ENCODE measurements at places on chromosomes 12 and 14. TPM values are rescaled to one million over a fixed set of nuclear protein-coding genes. Genes with fewer than 3 reads are reported as not detected.

DNA sequence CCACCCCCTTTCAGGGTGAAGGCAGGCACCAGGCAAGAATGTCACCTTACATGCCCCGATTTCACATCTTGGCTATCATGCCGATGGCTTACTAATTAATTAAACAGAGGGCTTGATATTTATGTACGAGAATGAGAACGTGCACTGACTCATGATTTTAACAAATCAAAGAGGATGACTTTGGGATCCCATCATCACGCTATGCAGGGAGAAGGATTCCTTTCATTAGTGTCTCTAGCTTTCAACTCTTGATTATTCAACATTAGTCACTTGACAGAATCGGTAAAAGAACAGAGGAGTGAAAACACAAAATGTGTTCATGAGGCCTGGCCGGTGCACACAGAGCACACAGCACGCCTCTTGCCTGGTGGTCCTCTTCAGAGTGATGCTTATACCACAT lies 80.6 kb downstream of the PRKAB1 start:
- DNase-seq, result no peak

DNA sequence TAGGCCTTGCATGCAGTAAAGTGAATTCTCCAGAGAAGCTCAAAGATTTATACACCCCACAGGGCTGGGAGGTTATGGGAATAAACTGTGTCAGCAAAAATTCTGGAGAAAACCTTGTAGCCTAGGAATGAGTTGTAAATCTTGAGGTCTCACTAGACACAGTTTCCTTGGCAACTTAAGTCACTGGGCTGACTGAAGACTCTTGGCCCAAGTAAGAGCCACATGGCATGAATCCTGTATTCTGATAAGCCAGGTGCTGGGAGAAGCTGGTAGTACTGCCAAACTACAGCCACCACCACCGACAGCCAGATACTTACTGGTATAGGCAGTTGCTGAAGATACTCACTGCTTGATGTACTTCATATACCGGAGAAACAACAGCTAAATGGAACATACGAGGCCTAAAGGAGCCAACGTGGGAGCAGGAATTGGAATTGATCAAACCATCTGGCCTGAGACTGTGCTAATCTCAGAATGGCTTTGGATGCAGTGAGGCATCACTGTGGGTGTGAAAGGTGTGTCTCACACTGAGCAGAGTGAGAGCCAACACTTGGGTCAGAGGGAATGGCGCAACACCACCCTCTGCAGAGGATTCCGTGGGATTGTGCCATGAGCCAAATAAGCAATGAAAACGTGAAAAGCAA lies 102.8 kb upstream of the TMCC3 start:
- no peak for DNase-seq

DNA sequence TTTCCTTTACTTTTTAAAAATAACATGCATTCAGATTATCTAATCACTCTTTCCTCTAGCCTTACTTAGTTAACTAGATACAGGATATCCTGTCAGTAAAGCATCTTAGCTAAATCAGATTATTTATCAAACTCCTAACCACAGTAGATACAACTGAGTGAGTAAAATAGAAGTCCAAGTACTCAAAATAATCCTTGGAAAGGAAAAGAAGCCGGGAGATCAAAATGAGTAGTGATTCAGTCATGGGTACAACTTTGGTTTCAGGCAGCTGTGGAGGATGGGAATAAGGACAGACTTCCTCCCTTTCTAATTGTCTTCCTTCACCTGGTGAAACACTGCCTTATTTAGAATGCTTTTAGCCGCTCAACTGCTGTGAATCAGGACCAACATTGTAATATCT lies 29.4 kb downstream of the GNG2 start:
- no peak for DNase-seq

DNA sequence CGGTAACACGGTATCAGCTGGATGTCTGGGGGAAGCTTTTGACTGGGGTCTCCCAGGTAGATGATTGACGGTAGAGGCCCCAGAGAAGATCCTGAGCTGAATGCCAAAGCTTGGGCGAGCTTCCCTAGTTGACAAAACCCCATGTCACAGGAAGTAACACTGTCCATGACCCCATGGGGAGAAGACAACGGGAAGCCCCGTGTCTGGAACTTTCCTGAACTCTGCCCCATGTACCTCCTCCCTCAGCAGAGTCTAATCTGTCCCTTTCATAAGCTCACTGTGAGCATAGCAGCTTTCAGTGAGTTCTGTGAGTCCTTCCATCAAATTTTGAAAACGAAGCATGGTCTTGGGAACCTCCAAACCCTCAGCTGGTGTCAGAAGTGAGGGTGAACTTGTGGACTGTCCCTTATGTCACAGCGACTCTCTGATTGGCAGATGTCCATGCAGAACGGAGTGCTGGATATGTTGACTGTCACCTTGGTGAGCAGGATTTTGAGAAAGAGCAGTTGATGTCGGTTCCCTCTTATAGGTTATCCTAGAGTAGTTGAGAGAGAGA lies 29.7 kb upstream of the BEGAIN start:
- peak; percentile 32 for DNase-seq

GRCh38 chr14:99234355-99234754 lies 37.6 kb downstream of the BCL11B start:
- DNase-seq, result no peak

DNA sequence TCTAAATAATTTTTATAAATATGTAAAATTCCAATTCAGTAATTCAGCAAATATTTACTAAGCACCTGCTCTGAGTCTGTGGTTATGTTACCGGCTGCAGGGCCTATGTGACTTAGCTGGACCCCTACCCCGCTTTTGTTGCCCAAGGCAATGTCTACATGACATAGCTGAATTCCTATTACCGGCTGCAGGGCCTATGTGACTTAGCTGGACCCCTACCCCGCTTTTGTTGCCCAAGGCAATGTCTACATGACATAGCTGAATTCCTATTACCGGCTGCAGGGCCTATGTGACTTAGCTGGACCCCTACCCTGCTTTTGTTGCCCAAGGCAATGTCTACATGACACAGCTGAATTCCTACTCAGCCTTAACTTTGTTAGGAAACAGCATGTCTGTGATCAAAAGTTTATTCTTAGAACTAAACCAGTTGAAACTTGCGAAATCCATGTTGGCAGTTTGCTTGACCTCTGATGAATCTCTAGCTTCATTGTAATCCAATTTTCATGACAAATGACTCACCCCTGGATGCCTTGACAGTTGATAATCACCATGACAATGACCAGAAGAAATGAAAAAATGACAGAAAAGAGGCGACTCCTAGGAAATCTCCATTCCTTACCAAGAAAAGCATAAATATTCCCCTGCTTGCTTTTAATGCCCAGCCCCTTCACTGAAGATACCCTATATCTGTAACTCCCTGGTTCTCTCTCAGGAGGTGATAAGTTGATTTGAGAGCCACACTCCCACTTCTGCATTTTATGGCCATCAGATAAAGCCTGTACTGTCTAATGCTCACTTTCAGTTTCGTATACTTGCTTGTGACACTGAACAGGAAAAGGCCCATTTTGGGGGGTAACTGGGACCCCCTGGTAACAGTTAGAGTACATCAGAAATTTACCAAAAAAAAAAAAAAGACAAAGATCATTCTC lies 148.4 kb upstream of the SYT10 start:
- DNase-seq, result no peak

DNA sequence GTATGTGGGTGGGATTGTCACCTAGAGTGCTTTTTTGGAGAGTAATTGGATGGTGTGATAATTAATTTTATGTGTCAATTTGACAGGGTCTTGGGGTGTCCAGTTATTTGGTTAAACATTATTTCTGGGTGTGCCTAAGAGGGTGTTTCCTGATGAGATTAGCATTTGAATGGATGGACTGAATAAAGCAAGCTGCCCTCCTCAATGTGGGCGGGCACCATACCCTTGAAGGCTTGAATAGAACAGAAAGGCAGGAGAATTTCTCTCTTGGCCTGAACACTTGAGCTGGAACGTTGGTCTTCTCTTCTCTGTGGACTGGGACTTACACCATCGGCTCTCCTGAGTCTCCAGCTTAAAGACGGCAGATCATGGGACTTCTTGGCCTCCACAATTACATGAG lies 28.8 kb upstream of the TCL1B start:
- no peak for DNase-seq

DNA sequence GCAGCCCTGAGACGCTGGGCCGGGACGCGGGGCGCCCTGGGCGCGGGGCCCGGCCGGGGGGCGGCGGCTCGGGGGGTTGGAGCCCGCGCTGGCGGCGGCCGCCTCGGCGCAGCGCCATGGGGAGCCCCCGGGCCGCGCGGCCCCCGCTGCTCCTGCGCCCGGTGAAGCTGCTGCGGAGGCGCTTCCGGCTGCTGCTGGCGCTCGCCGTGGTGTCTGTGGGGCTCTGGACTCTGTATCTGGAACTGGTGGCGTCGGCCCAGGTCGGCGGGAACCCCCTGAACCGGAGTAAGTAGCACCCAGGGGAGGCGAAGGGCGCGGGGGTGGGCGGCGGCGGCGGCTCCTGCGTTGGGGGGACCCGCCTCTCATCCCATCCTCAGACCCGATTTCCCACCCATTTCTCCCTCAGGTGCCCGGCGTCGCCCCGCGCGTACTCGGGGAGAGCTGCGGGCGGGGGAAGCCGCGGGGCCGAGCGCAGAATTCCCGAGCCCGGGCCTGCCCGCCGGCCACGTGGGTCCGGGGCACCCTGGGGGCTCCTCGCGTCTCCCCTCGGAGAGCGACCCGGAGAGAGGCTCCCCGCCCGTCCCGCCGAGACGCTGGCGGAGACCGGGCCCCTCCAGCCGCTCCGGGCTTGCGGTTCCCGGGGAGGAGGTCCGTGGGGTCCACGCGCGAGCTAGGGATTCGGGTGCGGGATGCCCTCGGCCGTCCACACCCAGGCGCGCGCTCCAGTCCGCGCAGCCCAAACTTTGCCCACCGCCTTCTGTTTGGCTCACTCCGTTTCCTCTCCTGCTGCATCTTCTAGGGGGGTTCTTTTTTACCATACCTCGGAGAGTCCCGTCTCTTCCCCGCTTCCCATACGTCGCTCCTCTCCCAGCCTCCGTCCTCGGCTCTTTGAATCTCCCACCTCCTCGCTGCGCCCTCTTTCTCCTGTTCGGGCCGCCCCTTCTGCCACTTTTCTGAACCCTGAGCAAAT lies 807 bp downstream of the B4GALNT3 start:
- DNase-seq, result peak; percentile 85

DNA sequence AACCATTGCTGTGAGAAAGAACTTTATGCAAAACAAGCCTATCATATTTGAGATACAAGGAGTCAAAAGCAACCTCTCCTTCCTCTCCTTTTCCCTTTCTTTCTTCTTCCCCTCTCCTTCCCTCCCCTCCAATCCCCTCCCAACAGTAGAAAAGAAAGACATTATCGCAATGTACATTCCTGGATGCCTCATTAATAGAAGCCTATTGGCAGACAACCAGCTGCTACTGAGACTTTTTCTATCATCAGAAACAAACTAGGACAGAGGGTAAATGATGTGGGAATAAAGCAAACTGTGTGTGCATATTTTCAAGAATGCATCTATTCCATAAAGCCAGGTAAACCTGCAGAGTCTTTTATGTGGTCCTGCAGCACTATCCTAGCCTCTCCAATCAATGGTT lies 237.2 kb downstream of the ITPR2 start:
- DNase-seq, result no peak

DNA sequence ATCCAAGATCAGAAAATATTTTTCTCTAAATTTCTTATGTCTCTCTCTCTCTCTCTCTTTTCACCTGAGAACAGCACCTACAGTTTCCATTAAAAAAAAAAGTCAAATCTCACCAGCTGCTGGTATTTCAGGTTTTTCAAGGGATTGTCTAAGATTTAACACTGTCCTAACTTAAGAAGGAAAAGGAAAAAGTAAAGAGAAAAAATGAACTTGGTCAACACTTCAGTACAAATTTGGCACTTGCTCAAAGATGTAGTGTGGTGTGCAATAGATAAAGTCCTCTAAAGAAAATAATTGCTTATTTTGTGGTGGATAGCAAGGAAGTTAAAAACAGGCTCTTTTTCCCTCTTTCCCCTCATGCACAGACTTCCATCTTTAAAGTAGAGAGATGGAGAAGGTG lies 416.2 kb downstream of the SOX5 start:
- DNase-seq, result no peak

DNA sequence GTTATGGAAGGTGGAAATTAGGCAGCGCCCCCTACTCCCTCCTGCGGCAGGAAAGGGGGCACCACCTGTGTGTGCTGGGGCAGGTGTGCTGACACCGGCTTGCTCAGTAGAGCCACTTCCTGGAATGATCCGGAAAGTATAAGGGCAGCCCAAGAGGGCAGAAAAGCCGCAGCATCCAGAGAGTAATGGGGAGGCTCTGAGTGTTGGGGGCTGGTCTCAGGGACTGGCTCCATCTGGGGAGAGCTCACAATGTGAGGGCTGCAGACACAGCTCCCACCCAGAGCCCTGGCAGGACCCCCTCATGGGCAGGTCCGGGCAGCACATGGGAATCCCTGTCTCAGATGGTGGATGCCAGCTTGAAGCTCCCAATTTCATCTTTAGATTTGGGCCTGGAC lies 187.6 kb upstream of the C14orf180 start:
- DNase-seq, result no peak

DNA sequence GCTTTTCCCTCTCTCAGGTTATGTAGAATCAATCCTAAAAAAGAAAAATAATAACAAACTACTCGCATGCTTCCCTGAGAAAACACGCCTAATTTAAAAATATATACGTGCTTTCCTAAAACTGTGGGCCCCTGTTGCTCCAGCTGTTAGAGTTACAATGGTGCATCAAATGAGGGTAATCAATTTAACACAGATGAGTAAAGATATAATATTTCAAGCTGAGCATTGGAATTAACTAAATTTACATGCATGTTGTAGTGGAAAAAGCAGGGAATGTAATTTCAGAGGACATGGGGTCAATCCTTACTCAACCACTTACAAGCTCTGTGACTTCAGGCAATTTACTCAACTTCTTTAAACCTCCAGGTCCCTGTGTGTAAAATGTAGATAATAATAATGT lies 22.4 kb upstream of the LGR5 start:
- no peak for DNase-seq

- DNase-seq, result no peak
Observed at GRCh38 chr14:91521061-91521640, 11.0 kb upstream of the PPP4R3A start.

DNA sequence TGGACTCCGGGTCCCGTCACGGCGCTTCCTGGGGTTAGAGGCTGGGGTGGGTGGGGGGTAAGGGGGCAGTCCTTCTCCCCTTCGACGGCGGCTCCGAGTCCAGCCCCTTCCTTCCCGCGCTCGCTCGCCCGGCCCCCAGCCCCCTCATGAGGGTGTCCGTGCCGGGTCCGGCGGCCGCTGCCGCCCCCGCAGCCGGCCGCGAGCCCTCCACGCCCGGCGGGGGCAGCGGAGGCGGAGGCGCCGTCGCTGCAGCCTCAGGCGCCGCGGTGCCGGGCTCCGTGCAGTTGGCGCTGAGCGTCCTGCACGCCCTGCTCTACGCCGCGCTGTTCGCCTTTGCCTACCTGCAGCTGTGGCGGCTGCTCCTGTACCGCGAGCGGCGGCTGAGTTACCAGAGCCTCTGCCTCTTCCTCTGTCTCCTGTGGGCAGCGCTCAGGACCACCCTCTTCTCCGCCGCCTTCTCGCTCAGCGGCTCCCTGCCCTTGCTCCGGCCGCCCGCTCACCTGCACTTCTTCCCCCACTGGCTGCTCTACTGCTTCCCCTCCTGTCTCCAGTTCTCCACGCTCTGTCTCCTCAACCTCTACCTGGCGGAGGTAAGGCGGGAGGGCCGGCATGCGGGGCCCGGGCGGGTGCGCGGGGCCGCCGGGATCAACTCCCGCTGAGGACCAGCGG lies 500 bp downstream of the GPR137C start:
- DNase-seq, result peak; percentile 76

KRT80 gene
- 0.12 TPM for total RNA-seq

TUNAR gene
- total RNA-seq, result not detected

C12orf54 gene
- total RNA-seq, result 0.65 TPM

SVOP gene
- not detected for total RNA-seq

KRT82 gene
- not detected for total RNA-seq

ARHGAP5 gene
- 114 TPM for total RNA-seq

IRAK3 gene
- total RNA-seq, result 32.2 TPM
